ENCODE measurements at places on chromosomes 11 and 22. TPM values are rescaled to one million over a fixed set of nuclear protein-coding genes. Genes with fewer than 3 reads are reported as not detected.

DNA sequence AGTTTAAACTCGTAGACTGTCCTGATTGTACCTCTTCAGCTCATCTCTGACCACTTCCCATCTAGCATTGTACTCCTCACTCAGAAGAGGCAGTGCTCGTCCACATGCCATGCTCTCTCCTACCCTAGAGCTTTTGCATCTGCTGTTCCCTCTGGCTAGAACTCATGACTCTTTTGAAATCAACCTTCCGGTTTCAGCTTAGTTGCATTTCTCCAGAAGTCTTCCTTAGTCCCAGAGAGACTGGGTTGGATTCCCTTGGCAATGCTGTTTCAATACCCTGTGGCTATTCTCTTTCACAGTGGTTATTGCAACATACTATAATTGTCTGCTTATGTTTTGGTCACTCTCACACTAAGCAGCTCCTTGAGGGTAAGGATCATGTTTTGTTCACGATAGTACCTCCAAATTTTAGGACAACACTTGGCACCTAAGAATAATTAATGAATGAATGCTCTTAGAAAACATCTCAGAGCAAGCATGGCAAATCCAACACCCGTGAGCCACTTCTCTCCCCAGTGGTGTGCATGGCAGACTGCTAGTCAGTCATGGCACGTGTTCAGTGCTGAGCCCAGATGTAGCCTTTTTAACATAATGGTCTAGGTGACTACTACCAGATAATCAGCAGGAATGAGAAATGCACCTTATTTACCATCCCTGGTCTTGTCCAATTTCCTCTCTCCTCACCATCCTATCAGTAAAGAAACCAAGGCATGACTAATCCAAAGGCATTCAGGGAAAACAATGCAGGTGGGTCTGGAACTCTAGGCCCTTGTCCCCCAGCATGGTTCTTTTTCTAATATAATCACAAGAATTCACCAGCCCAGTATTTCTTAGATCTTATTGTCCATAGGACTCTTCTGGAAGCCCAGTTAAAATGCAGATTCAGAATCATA, 14.5 kb downstream of the SEPTIN3 start:
- DNase-seq: no peak

- DNase-seq: no peak
Observed at GRCh38 chr11:73201249-73201648, 16.8 kb upstream of the P2RY2 start.

CHKA gene
- 73.0 TPM for total RNA-seq

RFPL2 gene
- not detected for total RNA-seq

GRCh38 chr22:23385678-23386631, 194.1 kb downstream of the IGLL1 start:
- DNase-seq: peak; percentile 87

DNA sequence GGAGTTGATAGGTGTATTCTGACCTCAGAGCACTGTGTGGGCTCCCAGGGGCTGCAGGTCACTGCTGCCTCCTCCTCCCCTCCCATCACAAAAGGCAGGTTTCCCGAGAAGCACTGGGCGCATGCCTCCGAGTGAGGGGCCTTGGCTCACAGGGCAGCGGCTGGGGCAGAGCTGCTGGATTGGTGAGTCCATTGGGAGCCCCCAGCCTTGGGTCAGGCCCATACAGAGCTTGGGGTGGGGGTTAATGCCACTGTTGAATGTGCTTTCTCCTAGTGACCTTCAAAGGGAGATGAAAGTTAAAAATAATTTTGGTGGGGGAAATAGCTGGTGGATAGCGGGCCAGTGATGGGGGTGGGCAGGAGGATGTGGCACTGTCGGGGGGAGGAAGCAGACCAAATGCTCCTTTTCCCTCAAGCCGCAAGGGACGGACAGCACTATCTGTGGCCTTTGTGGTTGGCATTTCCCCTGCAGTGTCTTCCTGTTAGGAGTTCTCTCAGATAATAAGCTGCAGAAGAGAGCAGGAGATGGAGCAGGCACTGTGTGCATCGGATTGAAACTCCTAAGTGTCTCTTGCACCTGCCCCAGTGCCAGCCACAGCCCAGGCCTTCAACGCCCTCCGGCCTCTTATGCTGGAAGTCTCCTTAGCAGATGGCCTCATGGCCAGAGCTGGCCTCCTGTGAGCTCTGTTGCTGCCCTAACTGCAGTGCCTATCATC, 3.2 kb downstream of the TUBA8 start:
- no peak for DNase-seq

Data from breast epithelium (tissue), 4 donors.